ENCODE measurements at places on chromosomes 1 and 21.

DNA sequence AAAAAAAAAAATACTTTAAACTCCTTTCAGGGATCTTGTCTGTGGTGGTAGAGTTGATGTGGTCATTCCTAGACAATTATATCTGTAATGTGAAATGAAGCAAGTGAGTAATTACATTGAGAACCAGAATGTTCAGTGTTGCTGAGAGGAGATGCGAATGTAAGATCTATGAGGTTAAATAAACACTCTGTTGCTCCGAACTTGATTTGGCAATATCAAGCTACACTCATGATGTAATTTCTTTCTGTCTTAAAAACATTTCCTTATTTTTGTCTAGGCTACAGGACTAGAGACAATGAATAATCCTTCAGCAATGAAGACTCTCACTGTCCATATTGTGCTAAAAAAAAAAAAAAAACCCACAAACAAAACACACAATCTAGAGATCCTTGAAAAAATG is 63.1 kb upstream of the IGSF5 start:
- DNase-seq: no peak

DNA sequence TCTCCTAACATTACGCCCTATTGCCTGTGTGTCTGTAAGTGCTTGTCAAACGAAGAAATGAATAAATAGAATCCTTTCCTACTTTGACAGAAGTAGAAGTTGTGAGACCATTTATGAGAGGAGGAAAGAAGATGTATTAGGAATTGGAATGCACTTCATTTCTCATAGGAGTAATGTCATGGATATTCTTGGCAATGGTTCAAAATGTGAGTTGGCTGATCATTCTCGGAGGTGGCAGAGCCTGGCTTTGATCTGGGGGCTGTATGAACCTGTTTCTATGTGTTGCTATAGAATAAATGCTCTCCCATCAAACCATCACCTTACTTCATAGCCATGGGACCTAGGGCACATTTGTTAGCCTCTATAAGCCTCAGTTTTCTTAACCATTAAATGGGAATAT is 10.1 kb upstream of the SERBP1 start:
- no peak for DNase-seq

- no peak for DNase-seq
Measured at GRCh38 chr1:92380867-92381266, 82.0 kb downstream of the RPAP2 start.

DNA sequence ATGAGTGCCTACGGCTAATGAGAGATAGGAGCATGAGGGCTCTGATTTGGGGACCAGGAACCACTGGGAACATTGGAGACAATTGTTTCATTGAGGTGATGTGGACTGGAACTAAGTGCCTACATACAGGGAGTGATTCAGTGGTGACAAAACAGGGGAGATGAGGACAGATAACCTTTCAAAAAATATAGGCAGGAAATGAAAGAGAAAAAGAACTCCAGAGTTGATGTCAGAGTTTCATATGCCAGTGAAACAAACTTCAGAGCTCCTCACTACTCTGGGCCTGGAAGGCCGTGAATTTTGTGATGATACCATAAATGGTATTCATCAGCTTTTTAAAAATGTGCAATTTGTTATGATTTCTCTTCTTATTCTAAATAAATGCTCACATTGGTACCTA is 39.3 kb downstream of the FASLG start:
- no peak for DNase-seq

- DNase-seq: no peak
Measured at GRCh38 chr1:98304888-98305287, 356.6 kb upstream of the SNX7 start.

DNA sequence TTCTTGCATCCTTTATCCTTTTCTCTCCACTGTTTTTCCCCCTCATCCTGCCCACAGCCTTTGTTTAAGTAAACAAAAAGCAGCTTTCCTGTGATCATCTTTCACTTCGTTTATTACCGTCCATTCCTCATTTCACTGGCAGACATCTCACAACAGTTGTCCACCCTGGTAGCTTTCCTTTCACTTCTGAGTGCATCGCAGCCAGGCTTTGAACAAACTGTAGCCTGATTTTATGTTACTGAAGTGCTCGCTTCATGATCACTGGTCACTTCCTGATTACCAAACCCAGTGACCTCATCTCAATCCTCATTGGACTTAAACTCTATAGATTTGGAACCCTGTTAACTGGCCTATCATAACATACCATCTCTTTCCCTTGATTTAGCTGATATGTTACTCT is 67.7 kb downstream of the SDCCAG8 start:
- no peak for DNase-seq

DNA sequence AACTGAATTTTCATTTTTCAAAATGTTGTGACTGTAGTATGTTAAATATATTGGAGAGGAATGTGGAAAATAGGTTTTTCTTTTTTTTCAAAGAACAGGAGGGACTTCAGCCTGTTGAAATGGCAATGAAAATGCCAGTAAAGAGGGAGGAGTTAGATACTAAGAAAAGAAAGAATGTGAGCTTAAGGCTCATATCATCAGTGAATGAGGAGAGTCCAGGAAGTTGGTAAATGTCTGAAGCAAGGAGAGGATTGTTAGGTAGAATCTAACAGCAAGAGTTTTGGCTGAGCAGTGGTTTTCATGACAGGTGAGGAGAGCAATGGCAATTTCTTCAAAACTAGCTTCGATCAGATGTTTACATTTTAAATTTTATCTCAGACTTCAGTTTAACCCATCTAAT is 43.0 kb downstream of the PLA2G4A start:
- no peak for DNase-seq
